Bladder microvascular endothelial cell (primary cell): ENCODE measurements at places on chromosomes 7 and 10. TPM values are rescaled to one million over a fixed set of nuclear protein-coding genes. Genes with fewer than 3 reads are reported as not detected.

Gene AKR1C8
- 0.16 TPM in 1 of 2 replicates, not detected in the other for total RNA-seq

Gene CYP26C1
- 1.1 and 2.1 TPM in 2 replicates for total RNA-seq

Gene MMRN2
- 203 and 292 TPM in 2 replicates for total RNA-seq

Gene KCNIP2
- total RNA-seq: 0.31 and 0.65 TPM in 2 replicates

Gene KCND2
- 0.16 and 0.63 TPM in 2 replicates for total RNA-seq

Gene C10orf67
- total RNA-seq: not detected in 2 replicates

Gene UBN2
- 2.6 and 9.2 TPM in 2 replicates for total RNA-seq

Gene SFMBT2
- total RNA-seq: 2.7 and 3.1 TPM in 2 replicates

Gene SUN3
- not detected in 2 replicates for total RNA-seq

Gene MSMB
- total RNA-seq: not detected in 2 replicates

Gene KEL
- under 0.01 TPM in 1 of 2 replicates, not detected in the other for total RNA-seq

Gene PPP1R3C
- 0.49 and 0.57 TPM in 2 replicates for total RNA-seq

Gene MKI67
- 16.8 and 23.2 TPM in 2 replicates for total RNA-seq

Gene FKBP6
- total RNA-seq: not detected in 2 replicates

Gene ITIH5
- 1.8 and 2.6 TPM in 2 replicates for total RNA-seq

Gene NPFFR1
- total RNA-seq: not detected in 2 replicates

Gene SPDYE3
- not detected in 2 replicates for total RNA-seq

Gene EGFR
- 0.97 and 1.5 TPM in 2 replicates for total RNA-seq

Gene ARF5
- total RNA-seq: 122 and 171 TPM in 2 replicates

Gene RET
- 0.69 TPM in 1 of 2 replicates, not detected in the other for total RNA-seq

Gene C1GALT1
- total RNA-seq: 5.2 and 23.3 TPM in 2 replicates

Gene TSPAN33
- under 0.01 TPM in 1 of 2 replicates, not detected in the other for total RNA-seq

Gene KCP
- not detected in 2 replicates for total RNA-seq

Gene SEMA3D
- 0.32 and 44.4 TPM in 2 replicates for total RNA-seq

Gene PIP
- total RNA-seq: not detected in 2 replicates
